ENCODE measurements at places on chromosomes 1 and 21.

DNA sequence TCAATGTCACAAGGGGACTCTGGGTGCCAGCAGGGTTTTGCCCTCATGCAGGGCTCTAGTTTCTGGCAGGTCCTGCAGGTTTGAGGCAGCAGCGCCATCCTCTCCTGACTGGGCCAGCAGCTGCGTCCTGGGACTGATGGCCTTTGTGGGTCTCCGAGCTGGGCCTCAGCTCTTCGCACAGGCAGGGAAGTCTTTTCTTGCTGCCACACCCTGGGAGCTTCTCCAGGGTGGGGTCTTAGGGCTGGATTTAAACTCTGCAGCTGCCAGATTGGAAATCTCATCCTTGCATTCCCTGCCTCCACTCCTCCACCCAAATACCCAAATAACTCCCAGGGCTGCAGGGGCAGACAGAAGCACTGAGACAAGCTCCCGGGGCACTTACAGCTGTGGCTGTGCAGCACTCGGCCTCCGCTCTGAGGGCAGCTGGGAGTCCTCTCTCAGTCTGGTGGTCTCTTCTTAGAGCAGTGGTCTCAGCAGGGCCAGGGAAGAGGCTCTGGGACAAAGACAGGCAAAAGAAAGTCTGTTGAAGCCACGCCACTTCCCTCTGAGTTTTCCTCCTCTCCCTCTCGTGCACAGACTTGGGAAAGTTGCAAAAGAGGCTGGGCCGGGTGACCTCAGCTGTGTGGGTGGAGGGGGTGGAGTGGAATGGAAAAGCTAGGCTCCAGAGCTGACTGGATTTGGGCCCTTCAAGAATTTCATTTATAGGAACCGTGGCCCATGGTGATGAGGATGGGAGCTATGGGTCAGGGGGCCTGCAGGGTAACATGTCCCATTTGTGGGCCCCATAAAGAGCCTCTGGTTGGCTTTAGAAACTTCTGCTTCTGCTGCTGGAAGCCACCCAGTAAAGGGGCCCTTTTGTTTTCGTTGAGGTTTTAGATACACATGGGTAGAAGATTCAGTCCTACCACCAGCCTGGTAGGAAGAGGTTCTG is at the start of gene RAB7B:
RAB7B (minus strand) TSS at position 525 of the 931 bp plus-strand sequence. CDS start 9,260 bp downstream, outside the sequence.
- DNase-seq, result no peak

DNA sequence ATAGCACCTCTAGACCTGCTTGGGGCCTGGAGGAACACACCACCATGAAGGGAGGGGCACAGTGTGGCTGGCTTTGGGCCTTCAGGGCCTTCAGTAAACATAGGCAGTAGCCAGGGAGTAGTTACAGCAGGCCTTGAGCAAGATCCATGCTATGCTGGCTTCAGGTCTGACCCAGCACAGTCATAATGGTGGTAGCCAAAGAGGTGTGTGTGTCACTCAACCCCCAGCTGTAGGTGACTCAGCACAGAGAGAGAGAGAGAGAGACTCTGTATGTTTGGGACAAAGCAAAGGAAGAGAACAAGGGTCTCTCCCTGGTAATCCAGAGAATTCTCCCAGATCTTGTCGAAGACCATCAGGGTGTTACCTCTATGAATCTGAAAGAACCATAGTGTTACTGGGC is 250.5 kb upstream of the PKN2 start:
- no peak for DNase-seq

- peak; percentile 0 for DNase-seq
Measured at GRCh38 chr1:153485863-153486262, 25.4 kb upstream of the S100A7 start.

GRCh38 chr1:113747376-113747775 is 11.9 kb downstream of the PHTF1 start:
- DNase-seq, result no peak

DNA sequence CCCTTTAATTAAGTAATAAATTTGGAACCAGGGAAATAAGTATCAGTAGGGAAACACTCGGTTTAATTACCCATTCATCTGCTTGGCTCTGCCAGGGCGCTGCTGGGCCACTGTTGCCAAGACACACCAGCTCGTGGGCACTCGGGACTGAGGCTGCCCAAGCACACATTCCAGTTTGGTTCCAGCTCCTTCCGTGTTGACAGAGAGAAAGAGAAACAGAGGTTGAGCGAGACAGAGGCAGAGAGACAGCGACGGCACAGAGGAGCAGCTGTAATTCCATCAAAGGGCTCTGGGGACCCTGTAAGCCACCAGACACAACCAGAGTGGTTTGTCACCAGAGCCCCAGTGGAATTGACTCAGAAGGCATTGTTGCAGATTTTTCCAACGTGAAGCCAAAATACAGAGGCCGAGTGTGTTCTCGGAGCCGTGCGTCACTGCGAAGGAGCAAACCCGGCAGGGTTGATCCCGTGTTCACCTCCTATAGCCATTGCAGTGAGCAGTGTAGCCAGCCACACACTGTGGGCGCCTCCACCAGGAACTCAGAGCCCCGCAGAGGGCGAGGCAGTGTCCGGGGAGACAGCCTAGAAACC is 33.5 kb downstream of the SYF2 start:
- DNase-seq, result no peak

GRCh38 chr1:40664167-40664537 is 1.3 kb downstream of the RIMS3 start:
- peak; percentile 63 for DNase-seq

- DNase-seq, result no peak
Measured at GRCh38 chr1:248670003-248670402, 14.7 kb upstream of the OR2T27 start.

GRCh38 chr1:158045639-158046038 is 52.2 kb downstream of the KIRREL1 start:
- DNase-seq, result no peak

Data from NCI-H2171 (cell line).